Adipocyte (in vitro differentiated cells): ENCODE measurements at places on chromosomes 6 and 20.

DNA sequence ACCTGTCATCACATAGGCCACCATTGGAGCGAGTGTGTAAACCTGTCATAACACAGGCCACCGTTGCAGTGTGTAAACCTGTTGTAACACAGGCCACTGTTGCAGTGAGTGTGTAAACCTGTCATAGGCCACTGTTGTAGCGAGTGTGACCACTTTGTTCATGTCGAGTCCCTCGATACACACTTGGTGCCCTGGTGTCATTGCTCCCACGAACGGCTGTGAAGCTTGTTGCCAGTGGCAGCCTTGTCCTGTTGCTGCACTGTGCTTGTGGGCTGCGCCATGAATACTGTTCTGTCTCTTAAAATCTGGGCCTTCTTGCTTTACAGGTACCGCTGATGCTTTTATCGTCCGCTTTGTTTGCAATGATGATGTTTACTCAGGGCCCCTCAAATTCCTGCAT lies 61.4 kb upstream of the SLC22A1 start:
- no peak for DNase-seq

- DNase-seq = no peak
These were observed 194.9 kb upstream of the SMLR1 start for GRCh38 chr6:130632277-130632676.

DNA sequence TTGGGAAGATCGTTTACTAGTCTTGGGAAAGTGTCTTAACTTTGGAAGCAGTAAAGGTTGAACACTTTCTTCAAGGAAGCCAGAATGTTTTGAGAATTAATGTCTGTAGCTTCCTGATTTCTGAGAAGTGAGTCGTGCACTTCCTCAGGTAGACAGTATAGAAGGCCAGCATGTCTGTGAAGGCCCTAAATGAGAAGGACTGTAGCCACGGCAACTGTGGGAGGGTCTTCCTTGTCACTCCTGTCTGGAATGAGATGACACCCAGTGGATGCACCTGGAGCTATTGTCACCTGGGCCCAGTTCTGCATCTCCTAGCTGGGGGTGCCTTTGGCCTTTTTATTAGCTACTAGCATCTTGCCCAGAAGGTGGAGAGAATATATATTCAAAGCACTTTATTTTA lies 8.8 kb downstream of the STX16 start:
- no peak for DNase-seq

- no peak for DNase-seq
These were observed 99.4 kb upstream of the GRIK2 start for GRCh38 chr6:101294051-101294638.

DNA sequence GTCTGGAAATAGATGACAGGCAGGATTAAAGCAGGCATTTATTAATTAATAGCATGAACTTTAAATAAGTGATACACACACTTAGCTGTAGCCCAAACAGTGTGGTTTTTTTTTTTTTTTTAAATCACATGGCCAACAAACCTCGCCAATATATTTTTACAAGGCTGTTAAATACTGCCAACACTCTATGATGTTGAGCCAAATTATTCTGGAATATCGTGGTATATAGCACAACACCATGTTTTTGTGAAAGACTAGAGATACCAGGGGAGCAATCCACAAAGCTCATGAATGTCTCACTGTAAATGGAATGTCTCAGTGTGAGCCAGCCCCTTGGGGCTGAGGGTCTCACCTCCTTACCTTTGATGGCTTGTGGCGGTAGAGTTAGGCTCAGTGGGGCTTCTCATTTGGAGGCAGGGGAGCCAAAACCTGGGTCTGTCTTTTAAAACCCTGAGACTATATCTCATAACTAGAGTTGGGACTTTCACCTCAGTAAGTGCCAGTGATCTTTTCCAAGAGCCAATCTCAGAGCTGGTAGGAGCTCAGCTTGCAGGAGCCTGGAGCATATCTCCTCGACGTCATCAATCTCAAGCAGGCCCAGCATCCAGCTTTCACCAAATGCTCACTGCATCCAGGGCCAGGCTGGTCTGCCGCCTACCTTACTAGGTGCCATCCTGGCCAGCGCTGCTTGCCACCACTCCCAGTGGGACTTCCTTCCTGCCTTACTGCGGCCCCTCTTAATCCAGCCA lies 78.5 kb upstream of the FAM184A start:
- DNase-seq = no peak

DNA sequence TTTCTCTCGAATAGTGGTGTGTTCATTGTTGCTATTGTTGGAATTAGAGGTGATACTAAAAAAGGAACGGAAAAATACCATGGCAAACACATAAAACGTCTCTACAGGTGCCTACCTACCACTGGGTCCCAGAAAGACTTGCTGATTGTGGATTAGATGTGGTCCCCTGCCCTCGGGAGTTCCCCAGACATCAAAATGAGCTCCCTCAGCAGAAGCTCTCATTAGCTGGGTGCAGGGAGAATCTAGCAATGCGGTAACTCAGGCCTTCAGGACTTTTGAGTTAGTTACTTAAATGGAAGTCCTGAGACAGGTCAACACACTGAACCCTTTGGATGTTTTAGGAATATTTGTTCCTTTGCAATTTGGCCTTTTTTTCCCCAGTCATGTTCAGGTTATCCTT lies 6.1 kb downstream of the IRF4 start:
- no peak for DNase-seq
